Right renal pelvis (tissue), 4 donors: ENCODE measurements at places on chromosomes 7 and 10.

DNA sequence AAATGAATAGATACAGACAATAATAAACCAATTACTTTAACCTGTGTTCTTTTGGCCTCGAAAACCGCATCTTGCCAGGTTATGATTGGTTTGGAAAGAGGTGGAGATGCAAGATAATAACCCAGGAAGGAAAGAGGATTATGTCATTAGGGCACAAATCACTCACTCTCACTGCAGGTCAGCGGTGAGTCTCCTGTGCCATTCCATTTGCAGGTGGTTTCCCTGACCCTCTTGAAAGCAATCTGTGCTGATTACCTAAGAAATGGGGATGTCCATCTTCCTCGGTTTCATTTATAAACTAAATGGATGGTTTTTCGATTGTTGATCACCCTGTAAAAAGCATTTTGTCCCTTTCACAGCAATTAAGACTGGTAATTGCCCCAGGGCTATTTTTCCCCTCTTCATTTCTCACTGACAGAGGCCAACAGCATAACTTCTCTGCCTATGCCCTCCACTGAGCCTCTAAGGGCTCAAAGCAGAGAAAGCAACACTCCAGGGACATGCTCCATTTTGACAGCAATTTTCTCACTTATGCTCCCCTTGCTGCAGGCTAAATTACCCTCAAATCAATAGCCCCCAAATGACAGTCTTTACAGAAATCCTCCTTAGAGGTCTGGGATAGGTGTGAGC, 257.5 kb downstream of the IPMK start:
- DNase-seq, result no peak

- DNase-seq, result no peak
These were observed 4.1 kb downstream of the LRRC17 start for GRCh38 chr7:102916881-102917280.

- no peak for DNase-seq
These were observed 14.4 kb downstream of the PKD2L1 start for GRCh38 chr10:100315615-100316014.

DNA sequence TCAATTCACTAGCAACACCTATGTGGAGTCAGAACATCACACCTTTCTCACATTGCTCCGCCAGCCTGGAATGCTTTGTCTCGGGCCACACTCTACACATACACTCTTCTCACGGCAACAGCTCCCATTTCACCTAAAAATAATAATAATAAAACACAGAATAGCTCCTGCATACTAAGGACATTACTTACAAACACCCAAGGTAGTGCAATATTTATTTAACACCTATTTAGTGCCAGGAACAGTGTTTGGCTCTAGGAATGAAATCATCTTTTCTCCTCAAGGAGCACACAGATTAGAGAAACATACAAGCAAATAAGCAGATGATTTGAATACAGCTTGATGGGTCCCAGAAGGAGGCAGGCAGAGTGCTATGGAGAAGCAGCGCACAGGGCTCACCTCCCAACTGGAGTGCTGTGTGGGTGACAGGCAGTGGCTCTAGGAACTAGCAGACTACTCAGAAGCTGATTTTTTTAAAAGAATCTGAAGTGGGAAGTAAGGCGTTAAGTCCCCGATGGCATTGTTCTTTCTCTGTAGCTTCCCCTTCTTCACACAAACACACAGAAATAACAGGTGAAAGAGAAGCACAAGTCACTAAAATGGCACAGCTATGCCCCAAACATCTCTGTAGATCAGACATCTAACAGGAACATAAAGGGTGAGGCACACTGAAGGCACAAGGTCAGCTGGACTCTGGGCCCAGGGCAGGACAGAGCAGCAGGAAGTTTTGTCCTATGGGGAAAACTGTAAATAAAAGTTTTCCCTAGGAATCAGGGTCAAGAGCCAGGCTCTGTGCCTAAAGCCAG, 16.7 kb downstream of the USP6NL start:
- no peak for DNase-seq
